Stimulated activated memory B cell treated with anti-CD40 and anti-IgM and Interleukin-4, amounts not matched to agents 10 μg/mL and 1 μg/mL and 100 μg/mL, for 72 hours (primary cell): ENCODE measurements at places on chromosomes 4 and X.

DNA sequence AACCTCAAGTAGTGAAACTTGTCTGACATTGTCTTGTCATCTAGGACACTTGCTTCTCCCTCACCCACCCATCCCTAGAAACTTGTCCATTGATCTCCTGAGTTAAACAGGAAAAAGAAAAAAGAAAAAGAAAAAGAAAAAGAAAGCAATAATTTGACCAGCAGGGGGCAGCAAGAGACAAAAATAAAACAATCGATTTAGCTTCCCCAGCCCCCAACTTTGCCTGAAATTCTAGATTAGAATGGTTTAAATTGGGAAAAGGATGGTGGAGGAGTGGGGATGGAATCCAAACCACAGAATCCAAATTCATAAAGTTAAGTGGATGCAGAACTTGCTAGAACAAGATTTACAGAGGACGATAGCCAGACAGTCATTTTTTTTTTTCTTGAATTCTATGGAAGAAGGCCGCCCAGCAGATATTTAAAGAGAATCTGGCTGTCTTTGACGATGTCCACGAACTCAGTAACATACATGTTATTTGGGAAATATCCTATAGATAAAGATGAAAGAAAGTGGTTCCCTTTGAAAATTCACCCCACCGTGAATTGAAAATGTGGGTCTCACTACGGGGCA lies 282.9 kb downstream of the USP46 start:
- no peaks in the 10 kb centered on the region for H3K36me3 ChIP-seq
- H3K4me1 ChIP-seq = no peaks in the 10 kb centered on the region
- H3K27me3 ChIP-seq = peaks cover 42% of the 10 kb centered on the region
- no peak for ATAC-seq
- H3K4me3 ChIP-seq = no peak overlapping the region

- H3K4me3 ChIP-seq = no peak overlapping the region
- H3K36me3 ChIP-seq = no peaks in the 10 kb centered on the region
- H3K27me3 ChIP-seq = no peaks in the 10 kb centered on the region
- H3K4me1 ChIP-seq = no peaks in the 10 kb centered on the region
- no peak for ATAC-seq
- no peak overlapping the region for H3K27ac ChIP-seq
Measured at GRCh38 chr4:124334119-124334518, 378.4 kb downstream of the ANKRD50 start.

DNA sequence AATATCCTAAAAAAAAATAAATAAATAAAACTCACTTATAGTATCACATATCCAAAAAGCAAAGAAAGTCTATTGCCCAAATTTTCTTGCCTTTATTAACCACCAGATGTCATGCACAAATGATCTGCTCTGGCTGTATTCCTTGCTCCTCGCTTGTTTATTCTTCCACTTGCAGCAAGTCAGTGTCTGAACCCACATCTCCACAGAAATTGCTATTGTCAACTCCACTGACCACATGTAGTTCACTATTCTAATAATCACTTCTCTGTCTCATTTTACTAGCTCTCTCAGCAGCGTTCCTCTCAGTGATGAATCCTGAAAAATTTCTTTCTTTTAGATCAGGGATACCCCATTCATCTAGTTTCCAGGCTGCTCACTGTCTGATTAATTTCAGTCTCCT lies 29.3 kb upstream of the CXXC4 start:
- no peaks in the 10 kb centered on the region for H3K27me3 ChIP-seq
- ATAC-seq = no peak
- H3K36me3 ChIP-seq = no peaks in the 10 kb centered on the region
- H3K27ac ChIP-seq = no peak overlapping the region

DNA sequence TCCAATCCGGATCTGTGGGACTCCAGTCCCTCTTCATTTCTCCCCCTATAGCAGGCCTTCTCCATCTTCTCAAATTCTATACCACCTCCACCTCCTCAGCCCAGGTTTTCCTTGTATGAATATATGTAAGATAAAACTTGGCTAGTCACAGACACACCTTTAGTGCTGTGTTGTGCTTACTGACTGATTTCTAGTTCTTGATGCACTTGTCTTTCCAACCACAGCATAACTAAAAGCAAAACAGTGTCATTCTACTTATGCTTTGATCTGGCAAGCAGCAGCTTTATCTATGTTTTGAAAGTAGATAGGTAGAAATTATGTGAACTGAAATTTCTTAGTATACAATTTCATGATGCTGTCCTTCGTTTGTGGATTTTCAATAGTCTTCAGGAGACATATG lies 47.5 kb downstream of the CCNI start:
- ATAC-seq = no peak
- peaks cover 4% of the 10 kb centered on the region for H3K4me1 ChIP-seq
- H3K27me3 ChIP-seq = no peaks in the 10 kb centered on the region
- no peak overlapping the region for H3K4me3 ChIP-seq

- H3K36me3 ChIP-seq = no peaks in the 10 kb centered on the region
- H3K27me3 ChIP-seq = no peaks in the 10 kb centered on the region
- no peak for ATAC-seq
- no peaks in the 10 kb centered on the region for H3K4me1 ChIP-seq
Measured at GRCh38 chrX:31931225-31931624, 859.4 kb upstream of the FTHL17 start.

GRCh38 chr4:181599134-181599533 lies 644.1 kb upstream of the TENM3 start:
- H3K36me3 ChIP-seq = no peaks in the 10 kb centered on the region
- H3K27me3 ChIP-seq = no peaks in the 10 kb centered on the region
- no peak overlapping the region for H3K27ac ChIP-seq
- no peaks in the 10 kb centered on the region for H3K4me1 ChIP-seq

GRCh38 chrX:107574054-107574683 lies 54.1 kb upstream of the PRPS1 start:
- H3K4me3 ChIP-seq = no peak overlapping the region
- H3K4me1 ChIP-seq = no peaks in the 10 kb centered on the region
- H3K27me3 ChIP-seq = no peaks in the 10 kb centered on the region
- no peaks in the 10 kb centered on the region for H3K36me3 ChIP-seq

- H3K36me3 ChIP-seq = no peaks in the 10 kb centered on the region
- H3K27me3 ChIP-seq = peaks cover 90% of the 10 kb centered on the region
- peaks cover 17% of the 10 kb centered on the region for H3K4me1 ChIP-seq
Measured at GRCh38 chr4:146638333-146638785, 334 bp upstream of the POU4F2 start.

DNA sequence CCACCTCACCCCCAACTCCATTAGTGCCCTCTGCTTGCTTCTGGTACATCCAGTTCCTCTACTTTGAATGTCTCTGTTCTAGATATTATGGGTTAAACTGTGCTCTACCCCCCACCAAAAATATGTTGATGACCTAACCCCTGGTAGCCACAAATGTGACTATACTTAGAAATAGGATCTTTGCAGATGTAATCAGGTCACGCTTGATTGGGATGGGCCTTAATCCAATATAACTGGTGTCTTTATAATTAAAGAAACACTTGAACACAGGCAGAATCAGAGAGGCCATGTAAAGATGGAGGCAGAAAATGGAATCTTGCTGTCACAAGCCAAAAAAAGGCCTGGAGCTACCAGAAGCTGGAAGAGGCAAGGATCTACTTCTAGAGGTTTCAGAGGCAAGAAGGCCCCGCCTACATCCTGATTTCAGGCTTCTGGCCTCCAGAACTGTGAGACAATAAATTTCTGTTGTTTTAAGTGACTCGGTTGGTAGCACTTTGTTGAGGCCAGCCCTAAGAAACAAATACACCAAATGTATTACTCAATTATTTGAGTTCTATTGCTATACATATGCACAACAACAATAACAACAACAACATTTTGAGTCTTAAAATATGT lies 220.0 kb downstream of the PPP3CA start:
- peaks cover 81% of the 10 kb centered on the region for H3K4me1 ChIP-seq
- H3K36me3 ChIP-seq = peaks cover 44% of the 10 kb centered on the region
- peak; percentile 59 for ATAC-seq
- no peak overlapping the region for H3K4me3 ChIP-seq
- no peaks in the 10 kb centered on the region for H3K27me3 ChIP-seq

DNA sequence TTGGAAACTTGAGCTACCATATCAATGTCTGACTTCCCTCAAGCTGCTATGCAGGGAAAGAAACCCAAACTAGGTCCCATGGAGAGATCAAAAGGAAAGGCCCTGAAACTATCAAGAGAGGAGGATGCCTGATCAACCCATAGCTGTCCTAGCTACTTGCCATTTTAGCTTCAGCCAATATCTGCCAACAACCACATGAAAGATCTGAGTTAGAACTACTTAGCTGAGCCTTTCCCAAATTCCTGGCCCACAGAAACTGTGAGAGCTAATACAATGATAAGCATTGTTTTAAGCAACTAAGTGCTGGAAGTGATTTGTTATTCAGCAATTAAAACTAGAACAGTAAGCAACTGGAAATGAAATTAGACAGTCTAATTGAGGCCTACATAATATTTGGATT lies 6.3 kb upstream of the ARHGEF38 start:
- H3K36me3 ChIP-seq = no peaks in the 10 kb centered on the region
- no peaks in the 10 kb centered on the region for H3K4me1 ChIP-seq
- ATAC-seq = no peak
- H3K27ac ChIP-seq = no peak overlapping the region
- H3K27me3 ChIP-seq = peaks cover 12% of the 10 kb centered on the region

GRCh38 chr4:143921181-143921580 lies 15.8 kb upstream of the GYPE start:
- H3K27ac ChIP-seq = no peak overlapping the region
- ATAC-seq = no peak
- no peaks in the 10 kb centered on the region for H3K27me3 ChIP-seq
- no peak overlapping the region for H3K4me3 ChIP-seq

GRCh38 chrX:136328933-136329332 lies 28.2 kb downstream of the ADGRG4 start:
- ATAC-seq = no peak
- H3K27me3 ChIP-seq = no peaks in the 10 kb centered on the region
- H3K36me3 ChIP-seq = no peaks in the 10 kb centered on the region
- no peak overlapping the region for H3K27ac ChIP-seq

DNA sequence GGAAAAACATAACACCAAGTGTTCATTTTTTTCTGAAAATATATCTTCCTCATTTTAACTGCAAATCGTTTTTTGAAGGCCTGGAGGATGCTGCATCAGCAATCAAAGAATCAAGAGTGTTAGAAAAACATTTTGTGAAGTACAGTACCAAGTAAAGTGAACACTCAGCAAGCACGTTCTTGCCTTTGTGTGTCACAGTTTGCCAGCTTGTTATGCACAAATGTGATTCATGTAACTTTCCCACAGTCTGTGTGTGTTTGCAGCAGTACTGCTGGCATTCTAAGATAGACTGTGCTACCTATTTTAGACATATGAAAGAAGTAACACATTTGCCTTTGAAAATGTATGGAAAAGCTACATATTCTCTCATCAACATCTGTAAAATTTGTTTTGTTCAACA lies 1617.7 kb downstream of the RPA4 start:
- no peaks in the 10 kb centered on the region for H3K4me1 ChIP-seq
- H3K27me3 ChIP-seq = no peaks in the 10 kb centered on the region
- H3K4me3 ChIP-seq = no peak overlapping the region
- ATAC-seq = no peak
- H3K27ac ChIP-seq = no peak overlapping the region

DNA sequence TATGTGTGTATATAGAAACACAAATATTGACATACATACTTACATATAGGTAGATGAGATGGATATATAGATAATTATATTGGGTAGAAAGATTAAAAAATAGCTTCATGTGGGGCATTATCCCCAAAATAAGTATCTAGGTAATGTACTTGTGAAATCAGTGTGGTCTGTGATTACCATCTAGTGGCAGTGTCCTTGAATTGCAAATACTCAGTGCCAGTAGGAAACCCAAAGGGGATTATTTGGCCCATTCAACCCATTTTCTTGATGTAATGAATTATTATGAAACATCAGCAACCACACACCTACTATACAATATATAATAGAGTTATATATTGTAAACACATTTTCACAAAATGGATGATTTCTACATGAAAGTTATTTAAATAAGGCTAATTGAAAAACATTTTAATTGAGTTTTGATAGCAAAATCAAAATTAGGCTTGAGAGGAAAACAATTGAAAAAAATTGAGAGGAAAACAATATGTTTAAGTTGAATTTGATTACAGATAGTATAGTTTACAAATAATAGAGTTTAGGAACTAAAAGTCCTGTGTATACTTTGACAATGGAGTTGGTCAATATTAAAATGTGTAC lies 389.4 kb downstream of the GALNTL6 start:
- no peaks in the 10 kb centered on the region for H3K27me3 ChIP-seq
- ATAC-seq = no peak
- H3K36me3 ChIP-seq = no peaks in the 10 kb centered on the region
- peaks cover 14% of the 10 kb centered on the region for H3K4me1 ChIP-seq
- no peak overlapping the region for H3K27ac ChIP-seq
- no peak overlapping the region for H3K4me3 ChIP-seq

DNA sequence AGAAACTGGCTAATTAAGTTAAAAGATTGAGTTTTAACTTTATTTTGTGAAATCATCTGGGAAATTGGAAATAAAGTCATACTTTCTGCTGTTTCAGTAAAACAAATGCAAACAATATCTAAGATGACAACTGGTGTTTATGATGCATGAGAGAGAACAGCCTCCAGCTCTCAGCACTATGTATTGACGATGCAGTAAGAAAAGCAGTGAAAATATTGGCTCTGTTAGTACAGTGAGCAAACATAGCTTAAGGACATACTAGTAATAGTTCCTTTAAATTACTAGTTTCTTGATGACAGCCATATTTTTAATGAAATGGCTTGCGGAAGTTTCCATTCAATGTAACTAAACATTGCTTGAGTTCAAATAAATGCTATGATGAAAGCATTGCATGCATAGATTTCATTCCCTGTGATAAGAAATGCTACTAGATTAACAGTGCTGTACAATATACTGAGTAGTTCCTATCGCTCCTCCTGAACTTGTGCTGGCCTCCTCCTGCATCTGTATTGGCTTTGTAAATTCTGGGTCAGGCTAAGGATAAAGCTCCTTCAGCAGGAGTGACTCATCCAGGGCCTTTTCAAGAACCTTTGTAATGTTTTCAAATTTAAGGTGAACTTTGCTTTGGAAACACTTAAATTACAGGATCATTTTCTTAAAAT lies 11.6 kb downstream of the ARHGAP24 start:
- no peak overlapping the region for H3K4me3 ChIP-seq
- H3K27ac ChIP-seq = no peak overlapping the region
- H3K36me3 ChIP-seq = no peaks in the 10 kb centered on the region
- no peaks in the 10 kb centered on the region for H3K27me3 ChIP-seq

DNA sequence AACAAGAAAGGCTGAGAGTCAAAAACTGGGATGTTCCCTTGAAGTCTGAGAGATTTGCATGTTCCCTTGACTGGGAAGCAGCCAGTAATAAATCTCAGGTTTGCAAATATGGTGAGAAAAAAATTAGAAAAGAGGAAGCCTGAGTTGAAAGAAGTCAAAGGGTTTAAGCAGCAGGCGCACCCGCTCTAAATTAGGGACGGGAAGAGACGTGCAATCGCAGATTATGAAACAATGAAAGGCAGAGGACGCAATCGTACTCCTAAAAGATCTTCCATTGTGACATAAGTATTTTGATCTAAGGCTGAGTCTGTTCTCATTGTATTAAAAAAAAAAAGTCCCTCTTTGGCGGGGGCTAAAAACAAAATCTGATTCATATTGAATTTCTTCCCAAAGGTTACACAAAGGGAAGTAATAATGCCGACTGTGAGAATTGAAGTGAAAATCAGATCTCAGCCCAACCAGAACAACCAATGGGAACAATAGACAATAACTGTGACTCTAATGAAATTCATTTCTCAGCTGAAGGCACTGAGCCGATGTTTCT lies 28.2 kb downstream of the SAT1 start:
- no peak overlapping the region for H3K27ac ChIP-seq
- no peaks in the 10 kb centered on the region for H3K27me3 ChIP-seq
- H3K4me3 ChIP-seq = peak overlapping the region; percentile 36
- no peaks in the 10 kb centered on the region for H3K36me3 ChIP-seq
